EL (cell line): ENCODE measurements at places on chromosomes 6 and 20.

GRCh38 chr6:156555116-156555515, 222.1 kb upstream of the ARID1B start:
- DNase-seq, result peak; percentile 52

GRCh38 chr20:34999021-34999451, 43.4 kb downstream of the MYH7B start:
- DNase-seq, result no peak

DNA sequence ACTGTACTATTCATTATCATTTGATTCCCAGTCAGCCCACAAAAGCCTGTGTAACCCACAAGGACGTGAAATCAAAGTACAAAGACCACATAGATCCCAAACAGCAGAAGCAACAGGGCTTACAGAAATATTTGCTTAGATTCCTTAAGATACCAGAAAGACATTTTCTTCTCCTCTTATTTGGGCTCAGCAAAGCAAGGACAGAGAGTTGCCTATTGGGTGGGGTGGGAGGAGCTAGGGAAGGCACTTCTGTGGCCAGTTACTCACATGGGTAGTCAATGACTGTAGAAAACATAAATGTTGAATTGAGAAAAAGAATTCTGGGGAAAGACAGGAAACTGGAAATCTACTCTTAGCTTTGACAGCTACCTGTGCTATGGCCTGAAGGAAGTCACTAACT, 19.8 kb downstream of the PDE7B start:
- DNase-seq, result peak; percentile 72

DNA sequence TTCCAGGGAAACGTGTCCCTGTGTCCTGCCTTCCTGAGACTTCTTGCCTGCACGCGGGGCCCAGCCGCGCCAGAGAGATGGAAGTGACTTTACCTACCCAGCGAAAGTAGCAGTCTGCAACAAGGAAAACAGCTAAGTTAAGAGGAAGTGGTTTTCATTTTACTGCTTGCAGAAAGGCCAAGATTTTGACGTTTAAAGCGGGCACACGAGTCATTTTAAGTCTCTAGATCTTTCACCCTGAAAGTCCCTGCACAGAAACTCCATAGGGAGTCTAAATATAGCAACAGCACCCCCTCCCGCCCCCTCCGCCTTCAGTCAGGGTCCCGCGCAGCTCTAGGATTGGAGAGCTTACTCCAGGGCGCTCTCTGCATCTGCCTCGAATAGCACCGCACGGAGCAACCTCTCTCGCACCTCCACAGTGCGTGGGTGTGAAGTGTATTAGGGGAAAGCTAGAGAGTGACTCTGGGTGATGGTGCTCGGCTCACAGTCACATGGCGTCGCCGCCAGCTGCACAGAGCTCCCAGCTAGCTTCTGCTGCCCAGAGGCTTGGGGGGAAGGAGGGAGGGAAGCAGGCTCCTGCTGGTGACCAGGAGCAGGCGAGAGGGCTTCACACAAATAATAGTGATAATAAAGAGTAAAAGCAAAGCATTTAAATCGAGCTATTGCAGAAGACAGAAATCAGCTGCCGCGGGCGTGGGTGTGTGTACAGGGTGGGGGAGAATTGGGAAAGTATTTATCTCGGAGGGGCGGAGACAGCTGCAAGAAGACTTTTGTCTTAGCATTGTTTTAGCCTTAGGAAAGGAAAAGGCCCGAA, 1.8 kb upstream of the KCNQ5 start:
- peak; percentile 47 for DNase-seq

- peak; percentile 37 for DNase-seq
Observed at GRCh38 chr20:4412216-4412615, 309.5 kb upstream of the PRND start.

DNA sequence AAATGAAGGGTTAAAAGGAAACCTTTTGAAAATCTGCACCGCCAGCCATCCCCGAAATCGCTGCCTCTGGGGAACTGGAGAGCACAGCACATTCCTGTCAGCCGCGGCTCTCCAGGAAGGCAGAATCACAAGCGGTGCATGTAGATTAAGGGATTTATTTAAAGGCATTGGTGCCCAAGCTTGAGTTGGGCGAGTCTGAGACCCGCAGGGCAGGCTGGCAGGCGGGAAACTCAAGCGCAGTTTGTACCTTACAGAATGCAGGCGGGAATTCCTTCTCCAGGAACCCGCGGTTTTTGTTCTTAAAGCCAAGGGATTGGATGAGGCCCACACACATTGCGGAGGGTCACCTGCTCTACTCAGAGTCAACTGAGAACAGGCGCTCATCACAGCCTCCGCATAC, 10.8 kb downstream of the GPR31 start:
- DNase-seq, result no peak

DNA sequence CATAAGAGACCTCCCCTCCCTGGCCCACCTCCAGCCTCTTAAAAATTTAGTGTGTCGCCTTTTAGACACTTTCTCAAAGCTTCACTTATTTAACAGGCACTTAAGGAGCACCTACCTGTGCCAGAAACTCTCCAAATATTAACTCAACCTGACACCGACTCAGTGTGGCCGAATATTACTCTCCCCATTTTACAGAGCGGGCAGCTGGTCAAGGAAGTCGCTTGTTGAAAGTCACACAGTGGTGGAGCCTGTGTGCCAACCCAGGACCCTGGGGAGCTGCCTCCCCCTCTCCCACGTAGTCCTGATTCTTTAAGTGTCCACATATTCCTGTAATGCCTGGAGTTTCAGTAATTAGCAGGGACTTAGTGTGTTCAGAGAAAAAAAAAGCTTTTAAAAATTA, 1.0 kb upstream of the PMEPA1 start:
- no peak for DNase-seq

DNA sequence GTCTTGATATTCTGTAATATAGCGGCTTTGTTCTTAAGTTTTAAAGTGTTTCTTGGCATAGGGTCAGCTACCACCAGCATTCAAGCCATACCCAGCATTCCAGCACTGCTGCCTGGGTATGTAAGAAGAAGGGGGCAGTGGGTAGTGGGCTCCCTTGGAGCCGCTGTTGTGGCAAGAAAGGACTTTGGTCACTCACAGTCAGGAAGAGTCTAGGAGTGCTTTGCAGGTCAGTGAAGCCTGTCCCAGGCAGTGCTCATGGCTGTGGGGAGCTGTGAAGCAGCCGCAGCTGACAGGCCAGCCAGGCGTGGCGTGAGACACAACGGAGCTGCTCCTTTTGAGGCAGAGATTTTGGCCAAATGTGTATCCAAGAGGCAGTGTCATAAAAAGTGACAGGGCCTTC, 512.0 kb downstream of the CDKAL1 start:
- no peak for DNase-seq

- peak; percentile 96 for DNase-seq
Observed at GRCh38 chr20:62740286-62741141, 31.9 kb downstream of the NTSR1 start.

GRCh38 chr6:155400654-155400965, 55.0 kb downstream of the NOX3 start:
- DNase-seq, result peak; percentile 8

GRCh38 chr6:39453956-39454524, 131.5 kb upstream of the KCNK16 start:
- no peak for DNase-seq

DNA sequence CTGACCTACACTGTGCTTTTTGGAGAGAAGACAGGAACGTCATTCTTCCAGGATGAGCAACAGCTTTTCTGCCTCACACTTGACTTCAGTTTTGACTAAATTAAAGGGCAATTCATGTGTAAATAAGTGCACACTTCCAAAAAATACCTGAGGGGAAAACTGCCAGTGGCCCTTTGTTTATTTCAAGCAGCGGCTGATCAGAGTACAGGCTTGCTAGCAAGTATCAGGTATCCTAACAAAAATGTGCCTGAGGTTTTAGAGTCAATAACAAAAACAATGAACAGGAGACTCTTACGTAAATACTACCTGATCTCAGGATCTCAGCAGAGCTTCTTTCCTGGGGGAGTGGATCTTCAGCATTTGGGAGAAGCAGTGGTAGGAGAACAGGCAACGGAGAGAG, 12.4 kb downstream of the LY86 start:
- DNase-seq, result no peak

GRCh38 chr6:157443066-157443800, 62.2 kb downstream of the ZDHHC14 start:
- peak; percentile 86 for DNase-seq

DNA sequence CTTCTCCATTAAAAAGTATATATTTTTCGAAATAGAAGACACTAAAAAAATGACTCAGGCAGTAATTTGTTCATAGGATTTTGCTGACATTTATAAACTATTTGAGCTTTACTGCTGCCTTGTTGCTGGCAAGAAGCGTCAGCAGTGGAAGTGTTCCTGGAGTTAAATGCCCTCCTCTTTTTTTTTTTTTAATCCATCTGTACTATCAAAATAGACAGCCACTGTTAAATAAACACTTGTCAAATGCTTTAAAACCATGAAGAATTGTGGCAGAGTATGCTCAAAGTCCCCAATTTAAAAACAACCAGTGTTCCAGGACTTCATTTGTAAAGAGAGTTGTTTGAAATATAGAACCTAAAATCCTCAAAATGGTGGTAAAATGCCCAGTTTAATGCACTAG, 253.8 kb downstream of the NKAIN2 start:
- DNase-seq, result no peak

- no peak for DNase-seq
Observed at GRCh38 chr20:20743511-20744169, 31.2 kb upstream of the RALGAPA2 start.

- peak; percentile 41 for DNase-seq
Observed at GRCh38 chr6:80442366-80442765, 335.9 kb downstream of the BCKDHB start.

GRCh38 chr6:26366504-26366903, 1.5 kb downstream of the BTN3A2 start:
- peak; percentile 22 for DNase-seq

- DNase-seq, result peak; percentile 87
Observed at GRCh38 chr20:25247956-25248785, at the start of gene PYGB. TSS of gene PYGB (plus strand) at chr20:25248085. CDS start at chr20:25248179, 94 bp downstream.

- peak; percentile 73 for DNase-seq
Observed at GRCh38 chr20:25584905-25585704, at the start of gene NINL. TSS of gene NINL (minus strand) at chr20:25585531. CDS start at chr20:25526587, 58,944 bp downstream.

DNA sequence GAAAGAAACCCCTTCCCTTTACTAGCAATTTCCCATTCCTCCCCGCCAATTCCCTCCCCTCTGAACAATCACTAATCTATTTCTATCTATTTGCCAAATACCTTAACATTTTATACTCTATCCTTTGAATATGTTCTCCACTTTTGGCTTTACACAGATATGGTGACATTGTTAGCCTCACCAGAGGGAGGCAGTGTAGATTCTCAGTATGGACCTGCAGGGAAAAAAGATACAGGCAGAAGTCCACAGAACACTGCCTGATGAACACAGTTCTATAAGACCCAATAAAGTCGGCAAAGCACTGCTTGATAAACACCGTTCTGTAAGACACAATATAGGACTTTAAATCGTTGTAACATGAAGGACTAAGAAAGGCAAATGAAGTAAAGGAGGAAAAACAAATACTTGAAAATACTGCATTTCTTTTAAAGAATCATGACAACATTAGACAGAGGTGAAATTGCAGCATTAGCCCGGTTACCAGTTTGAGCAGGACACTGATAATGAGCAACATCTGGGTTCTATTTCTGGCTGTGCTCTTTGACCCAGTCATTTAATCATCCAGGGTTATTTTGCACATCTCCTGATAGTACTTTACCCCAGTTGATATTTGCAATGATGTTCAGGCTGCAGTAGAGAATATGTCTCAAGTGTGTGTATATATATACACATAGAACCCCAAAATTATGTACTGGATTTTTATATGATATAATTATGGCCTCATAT, 296.8 kb downstream of the UTRN start:
- DNase-seq, result peak; percentile 45

DNA sequence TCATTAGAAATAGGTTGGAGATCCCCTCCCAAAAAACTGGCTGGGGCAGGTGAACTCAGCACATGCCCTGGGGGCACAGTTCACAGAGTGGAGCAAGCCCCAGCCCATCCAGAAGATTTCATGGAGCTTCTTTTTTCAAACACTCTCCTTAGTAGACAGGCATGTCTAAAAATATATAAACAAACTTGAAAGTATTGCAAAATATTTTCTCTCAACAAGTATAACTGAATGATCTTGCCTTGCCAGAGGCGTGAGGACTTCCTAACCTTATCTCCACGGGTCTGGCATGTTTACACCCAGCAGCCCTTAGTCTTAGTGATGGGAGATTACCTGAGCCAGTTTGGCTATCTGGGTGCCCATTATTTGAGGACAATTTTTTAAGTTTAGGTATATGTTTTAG, 107.1 kb downstream of the QRSL1 start:
- DNase-seq, result no peak

- no peak for DNase-seq
Observed at GRCh38 chr6:48098923-48099322, 12.1 kb downstream of the PTCHD4 start.

DNA sequence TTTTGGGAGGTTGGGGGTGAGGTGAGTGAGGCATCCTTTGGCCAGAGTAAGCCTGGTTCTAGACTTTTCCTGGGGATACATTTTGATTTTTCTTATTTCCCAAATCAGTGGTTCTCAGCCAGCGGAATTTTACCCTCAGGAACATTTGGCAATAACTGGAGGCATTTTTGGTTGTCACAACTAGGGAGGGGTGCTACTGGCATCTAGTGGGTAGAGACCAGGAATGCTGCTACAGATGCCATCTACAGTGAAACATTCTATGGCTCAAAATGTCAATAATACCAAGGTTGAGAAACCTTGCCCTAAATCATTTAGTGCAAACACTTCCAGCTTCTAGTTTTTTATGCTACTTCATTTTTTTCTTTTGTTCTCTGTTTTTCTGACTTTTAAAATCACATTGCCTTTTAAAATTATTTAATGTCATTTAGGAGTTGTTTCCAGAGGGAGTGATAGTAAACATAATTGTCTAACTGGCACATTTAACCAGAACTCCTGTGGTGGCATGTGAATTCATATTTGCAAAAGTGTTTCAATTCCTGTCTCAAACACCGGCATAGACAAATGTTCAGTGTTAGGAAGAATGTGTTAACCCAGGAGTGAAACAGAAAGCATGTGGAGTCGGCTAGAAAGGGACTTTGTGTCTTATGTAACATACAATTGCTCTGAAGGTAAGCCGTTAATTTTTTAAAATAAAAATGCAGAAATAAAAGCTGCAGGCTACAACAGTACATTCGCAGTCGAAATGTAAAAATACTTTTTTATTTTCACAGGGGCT, 59.0 kb downstream of the QRSL1 start:
- peak; percentile 12 for DNase-seq

GRCh38 chr6:111080698-111081097, 6.6 kb upstream of the SLC16A10 start:
- DNase-seq, result no peak

DNA sequence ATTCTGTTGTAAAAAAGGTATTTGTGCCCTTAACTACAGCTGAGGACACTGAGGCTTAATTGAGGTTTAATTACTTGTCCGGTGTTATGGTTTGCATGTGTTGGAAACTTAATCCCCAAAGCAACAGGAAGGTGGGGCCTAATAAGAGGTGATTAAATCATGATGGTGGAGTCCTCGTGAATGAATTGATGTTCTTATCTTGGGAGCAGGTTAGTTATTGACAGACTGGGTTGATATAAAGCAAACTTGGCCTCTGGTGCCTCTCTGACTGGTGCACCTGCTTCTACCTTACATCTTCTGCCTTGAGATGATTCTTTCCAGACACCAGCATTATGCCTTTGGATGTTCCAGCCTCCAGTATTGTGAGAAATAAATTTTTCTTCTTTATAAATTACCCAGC, 306.5 kb upstream of the HS3ST5 start:
- DNase-seq, result no peak
